ENCODE measurements at places on chromosomes 2 and 18.
A peak's percentile ranks its signal among the peaks of the same experiment; 100 is the strongest.

GRCh38 chr2:191202881-191203397 is 42.3 kb upstream of the MYO1B start:
- DNase-seq = peak; percentile 87

DNA sequence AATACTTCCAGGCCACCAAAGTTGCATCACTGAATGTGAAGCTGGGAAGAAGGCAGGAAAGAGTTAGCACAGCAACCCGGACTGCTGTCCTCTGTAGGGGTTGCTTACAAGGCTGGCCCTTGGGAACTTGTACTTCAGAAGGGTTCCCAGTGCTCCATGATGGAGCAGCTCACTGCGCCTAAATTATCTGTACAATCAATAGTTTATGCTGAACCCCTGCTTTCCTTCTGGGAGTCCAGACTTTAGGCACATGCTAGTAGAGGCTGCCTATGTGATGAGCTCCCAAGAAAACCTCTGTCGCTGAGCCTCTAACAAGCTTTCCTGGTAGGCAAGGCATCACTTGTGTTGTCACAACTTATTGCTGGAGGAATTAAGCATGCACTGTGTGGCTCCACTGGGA is 34.3 kb downstream of the XDH start:
- DNase-seq = no peak

DNA sequence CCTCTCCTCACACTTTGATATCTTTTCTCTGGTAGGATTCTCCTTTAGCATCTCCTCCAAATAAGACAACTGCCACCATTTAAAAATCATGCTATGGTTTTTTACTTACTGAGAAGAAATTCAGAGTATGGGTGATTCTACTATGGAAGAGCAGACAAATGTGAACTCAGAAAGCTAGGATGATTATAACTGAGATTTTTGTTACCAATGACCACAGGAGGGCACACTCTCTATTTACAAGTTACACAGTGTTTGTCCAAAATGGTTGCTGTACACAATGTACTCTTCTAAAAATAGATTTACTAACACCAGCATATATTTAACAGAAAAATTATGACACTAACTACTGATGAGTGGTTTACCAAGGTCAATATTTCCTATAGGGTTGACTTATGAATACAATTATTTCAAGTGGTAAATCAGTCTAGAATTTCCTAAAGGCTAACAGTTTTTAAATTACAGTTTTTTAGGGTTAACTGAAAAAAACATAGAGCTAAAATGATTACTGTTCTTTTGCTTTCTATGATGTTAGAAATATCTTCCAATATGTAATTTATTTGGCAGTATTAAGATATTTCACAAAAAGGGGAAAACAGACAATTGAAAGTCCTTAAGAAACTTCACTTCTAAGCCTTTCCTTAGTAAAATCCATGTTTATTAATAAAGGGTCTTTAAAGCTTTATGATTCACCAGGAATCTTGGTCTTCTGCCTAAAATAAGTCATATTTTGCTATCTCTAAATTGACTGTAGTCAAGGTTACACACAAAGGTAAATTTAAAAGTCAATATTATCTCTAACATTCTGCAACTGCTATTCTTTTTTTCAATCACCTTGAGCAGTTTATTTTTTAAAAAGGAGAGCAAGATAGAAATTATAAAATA is 57.2 kb downstream of the MAP4K3 start:
- peak; percentile 58 for DNase-seq

- DNase-seq = no peak
Observed at GRCh38 chr2:205158404-205158803, 523.9 kb upstream of the NRP2 start.

DNA sequence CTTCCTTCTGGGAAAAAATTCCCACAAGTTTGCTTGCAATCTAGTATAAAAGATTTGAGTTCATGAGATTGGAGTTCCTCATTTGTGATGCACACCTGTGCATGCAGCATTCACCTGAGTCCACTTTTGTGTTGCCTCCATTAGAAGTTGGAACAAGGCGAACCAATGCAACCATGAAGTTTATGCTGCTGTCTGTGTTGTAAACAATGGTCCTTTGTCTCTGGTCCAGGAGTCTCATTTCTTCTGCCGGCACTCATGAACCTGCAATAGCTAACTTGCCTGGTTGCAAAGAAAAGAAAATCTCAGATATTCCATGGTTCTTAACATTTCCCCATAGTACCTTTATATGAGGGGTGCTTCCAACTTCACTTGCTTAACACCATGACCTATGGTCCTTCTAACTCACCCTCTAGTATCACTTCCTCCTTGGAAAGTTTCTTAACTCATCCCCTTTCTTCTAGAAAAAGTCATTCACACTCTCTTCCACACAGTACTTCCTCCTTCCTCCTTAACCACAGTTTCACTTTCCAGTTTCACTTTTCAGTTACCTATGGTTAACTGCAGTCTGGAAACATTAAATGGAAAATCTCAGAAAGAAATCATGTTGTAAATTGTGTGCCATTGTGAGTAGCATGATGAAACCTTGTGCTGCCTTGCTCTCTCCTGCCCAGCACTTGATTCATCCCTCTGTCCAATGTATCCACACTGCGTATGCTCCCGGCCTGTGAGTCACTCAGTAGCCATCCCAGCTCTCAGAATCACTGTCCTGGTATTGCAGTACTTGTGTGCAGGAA is 128.8 kb upstream of the TRIB2 start:
- peak; percentile 89 for DNase-seq
